ENCODE measurements at places on chromosomes 12 and 14.

DNA sequence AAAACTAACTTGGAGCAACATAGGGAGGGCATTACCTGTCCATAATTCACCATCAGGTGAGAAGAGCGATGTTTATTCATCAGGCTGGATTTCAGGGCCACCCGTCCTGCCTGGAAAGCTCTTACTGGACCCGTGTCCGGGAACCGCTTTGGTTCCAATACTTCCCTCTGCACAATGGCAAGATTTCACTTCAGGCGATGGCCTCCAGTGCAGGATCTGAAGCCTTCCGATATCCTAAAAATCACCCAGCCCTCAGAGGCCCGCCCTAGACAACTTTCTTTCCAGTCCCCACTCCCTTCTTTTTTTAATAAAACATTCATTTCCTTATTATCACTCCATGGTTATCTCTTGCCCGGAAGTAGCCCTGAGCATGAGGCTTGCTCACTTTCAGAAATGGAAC, 92.5 kb downstream of the BCL11B start:
- no peak for DNase-seq

GRCh38 chr12:39464976-39465695, 22.2 kb upstream of the KIF21A start:
- DNase-seq: no peak

DNA sequence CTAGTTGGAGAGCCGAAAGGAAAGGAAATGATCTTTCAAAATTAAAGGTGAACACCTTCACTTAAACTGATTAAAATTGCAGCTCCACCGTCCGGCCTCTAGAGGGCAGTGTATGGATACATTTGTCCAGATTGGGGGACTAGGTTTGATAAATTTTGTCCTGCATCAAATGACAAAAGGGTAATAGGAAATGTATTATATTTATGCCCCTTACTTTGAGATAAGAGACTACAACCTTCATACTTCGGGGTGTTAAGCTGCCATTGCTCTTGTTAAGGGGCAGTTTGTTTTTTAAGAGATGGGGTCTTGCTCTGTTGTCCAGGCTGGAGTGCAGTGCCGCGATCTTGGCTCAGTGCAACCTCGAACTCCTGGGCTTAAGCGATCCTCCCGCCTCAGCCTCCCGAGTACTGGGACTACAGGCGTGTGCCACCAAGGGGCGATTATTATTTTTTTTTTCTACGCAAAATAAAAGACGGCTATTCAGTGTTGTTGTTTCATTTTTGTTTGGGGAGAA, 818 bp upstream of the SUOX start:
- peak; percentile 5 for DNase-seq

- no peak for DNase-seq
Measured at GRCh38 chr14:22291406-22291805, 297.6 kb downstream of the DAD1 start.

GRCh38 chr12:6635375-6635855, 344 bp downstream of the LPAR5 start:
- DNase-seq: no peak

DNA sequence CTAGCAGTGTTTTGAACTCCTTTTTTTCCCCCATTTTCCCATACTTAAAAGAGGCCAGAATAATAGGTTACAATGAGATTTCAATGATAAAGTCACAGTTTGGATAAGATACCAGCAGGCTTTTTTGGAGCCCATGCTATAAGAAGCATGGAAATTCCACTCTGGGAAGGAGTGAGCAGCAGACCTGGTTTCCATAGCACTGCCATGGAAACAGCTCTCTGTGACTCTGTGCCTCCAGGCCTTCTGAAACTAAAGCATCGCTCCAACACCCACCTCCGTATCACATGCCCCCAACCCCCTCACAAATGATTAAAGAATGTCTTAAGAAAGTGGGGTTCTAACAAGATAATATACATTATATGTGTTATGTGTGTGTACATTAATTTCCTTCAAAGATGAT, 165.0 kb downstream of the GRIN2B start:
- peak; percentile 17 for DNase-seq

DNA sequence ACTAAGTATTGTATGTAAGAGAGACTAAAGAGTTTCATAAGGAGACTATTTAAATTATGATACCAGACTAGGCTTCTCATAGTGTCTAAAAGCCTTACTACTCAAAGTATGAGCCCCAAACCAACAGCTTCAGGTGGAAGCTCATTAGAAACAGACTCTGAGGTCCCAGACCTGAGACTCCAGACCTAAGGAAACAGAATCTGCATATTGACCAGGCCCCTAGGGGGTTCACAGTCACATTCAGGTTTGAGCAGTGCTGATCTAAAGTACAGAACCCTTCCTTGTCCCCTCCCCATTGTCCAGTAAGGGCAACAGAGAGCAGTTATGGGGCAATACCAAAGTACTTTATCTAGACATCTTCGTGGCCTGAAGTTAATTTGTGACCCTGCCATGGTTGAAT, 87.7 kb downstream of the SSPN start:
- no peak for DNase-seq

DNA sequence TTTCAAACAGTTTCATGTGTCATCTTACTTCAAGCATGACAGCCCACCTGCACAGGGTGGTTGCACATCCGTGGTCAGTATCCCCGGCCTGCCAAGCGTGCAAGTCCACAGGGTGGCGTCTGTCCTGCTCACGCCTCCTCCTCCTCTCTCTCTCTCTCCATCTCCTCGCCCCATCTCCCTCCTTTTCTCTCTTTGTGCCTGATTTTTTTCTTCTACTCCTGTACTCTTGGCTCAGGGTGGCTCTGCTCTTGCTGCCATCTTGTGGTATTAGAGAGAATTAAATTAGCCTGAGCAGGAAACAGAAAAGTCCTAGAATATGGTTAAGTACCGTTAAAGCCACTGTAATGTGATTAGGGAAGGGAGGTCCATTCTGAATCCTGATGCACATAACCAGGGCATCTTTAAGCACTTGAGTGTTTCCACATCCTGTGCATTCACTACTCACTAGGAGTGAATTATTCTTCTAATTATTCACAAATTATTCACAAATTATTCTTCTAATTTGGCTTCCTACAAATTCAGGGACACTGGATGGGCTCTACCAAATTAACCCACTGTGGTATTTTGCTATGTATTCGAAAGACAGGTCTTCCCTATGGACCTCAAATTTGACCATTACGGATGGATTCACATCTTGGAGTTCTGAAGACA, 25.5 kb upstream of the DTX1 start:
- DNase-seq: peak; percentile 61

DNA sequence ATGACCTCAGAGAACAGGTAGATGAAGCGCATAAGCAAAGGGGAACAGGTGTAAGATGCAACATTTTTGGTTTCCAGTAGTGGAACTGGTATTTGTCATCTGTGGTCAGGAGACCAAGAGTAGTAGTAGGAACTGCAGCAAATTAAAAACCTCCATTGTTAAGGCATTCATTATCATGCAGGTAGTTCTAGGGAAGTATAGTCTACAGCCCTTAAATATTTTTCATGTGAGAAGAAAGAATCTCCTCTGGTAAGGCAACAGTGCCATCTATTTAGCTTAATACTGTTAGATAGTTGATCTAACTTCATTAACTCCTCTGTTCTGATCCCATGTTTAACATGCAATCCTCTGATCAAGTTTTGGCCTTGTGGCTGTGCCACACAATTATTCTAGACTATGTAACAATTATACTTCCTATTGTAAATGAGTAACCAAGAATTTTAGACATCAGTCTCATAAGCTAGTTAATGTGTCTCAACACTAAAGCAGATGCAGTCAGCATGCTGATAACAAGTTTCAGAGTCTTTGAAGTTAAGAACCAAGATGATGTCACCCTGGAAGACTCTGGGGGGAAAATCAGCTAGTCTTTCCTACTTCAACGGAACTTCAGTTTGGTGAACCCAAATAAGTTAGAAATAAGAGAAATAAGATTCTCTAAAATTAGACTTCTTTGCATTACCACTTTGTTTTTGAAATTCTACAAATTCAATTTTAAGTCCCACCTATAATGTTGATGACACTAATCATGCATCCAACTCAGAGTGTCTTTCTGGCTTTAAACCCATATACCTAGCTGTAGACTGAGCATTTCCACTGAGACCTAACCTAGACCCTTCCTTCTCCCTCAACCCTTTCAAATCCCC, 70.9 kb downstream of the STXBP6 start:
- DNase-seq: no peak

GRCh38 chr12:116261525-116262100, 15.9 kb downstream of the MED13L start:
- no peak for DNase-seq

- DNase-seq: no peak
Measured at GRCh38 chr14:77542421-77543239, 44.0 kb upstream of the ISM2 start.

DNA sequence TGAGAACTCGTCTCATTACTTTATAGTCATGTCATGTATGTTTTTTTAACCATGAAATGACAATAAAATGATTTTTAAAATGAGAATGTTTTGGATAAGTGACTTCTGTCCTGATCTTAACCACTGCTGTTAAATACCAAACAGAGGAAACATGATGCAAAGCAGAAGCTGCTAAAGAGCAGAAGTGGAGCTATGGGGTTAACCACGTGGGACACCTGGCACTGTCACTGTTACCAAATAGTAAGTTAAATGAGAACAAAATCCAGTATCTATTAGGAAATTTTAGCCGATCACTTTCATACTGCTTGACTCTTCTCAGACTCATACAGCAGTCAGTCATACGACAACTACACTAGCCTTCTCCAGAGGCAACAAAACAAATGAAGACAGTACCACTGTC, 82.4 kb downstream of the SCAF11 start:
- DNase-seq: no peak

- DNase-seq: no peak
Measured at GRCh38 chr12:43676183-43676813, 82.3 kb downstream of the PUS7L start.

DNA sequence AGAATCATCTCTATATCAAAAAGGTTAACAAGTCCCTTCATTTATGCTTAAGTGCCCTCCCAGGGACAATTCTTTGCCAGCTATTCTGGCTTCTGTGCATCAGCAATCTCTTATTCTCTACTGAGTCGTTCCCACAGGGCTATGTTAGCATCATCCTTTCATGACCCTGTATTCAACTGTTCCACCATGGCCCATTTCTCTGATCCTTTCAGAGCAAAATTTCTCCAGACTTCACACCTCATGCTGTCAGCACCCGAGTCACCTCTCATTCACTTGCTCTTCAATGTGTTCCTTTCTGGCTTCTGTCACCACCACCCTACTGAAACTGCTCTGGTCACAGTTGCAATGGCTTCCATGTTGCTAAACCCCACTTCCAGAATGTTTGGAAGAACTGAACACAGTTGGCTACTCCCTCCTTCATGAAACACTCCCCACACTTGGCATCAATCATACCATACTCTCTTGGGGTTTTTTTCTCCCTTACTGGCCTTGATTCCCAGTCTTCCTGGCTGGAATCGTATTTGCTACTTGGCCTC, 159.5 kb upstream of the HMGA2 start:
- no peak for DNase-seq

DNA sequence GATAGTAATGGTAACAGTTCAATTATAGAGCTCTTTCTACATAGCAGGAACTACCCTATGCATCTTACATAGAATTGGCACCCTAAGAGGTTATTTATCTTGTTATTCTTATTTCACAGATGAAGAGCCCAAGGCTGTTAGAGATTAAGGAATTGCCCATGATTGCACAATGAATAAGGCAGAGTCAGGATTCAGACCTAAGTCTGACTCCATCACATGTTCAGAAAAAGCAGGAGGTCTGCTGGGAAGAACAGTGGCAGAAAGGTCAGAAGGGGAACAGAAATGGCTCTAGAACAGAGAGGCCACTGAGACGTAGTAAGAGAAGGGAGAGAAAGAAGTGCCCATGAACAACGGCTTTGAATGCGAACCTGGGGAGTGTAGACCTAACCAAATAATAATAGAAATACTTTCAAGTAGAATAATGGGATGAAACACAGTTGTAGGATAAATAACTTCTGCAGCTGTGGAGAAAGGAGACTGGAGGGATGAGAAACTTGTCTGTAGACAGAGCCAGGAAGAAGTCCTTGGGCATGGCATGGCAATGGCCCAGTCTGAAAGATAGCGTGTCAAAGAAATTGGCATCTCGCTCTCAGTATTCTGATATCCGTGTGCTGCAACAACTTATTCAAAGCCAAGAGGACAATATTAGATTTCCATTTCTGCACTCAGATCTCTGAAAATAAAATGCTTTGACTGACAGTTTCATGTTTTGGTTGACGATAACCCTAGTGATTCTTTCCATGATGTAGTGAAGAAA, 17.6 kb downstream of the MYBPC1 start:
- DNase-seq: no peak

DNA sequence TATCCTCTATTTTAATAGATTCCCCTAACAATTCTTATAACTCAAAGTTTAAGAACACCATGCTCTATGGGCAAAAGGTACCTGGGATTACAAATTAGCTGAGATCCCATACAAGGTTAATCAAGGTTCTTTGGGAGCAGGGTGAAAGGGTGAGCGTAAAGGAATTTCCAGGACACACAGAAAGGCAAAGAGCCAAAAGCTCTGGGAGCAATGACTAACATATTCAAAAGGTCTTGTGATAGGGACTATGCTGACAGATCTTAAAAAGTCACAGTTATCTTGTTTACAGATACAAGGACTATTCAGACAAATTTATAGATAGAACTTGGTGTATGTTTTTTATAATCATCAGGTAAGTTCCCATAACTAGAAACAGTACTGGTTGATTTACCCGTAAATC, 19.5 kb upstream of the PPFIBP1 start:
- no peak for DNase-seq

- no peak for DNase-seq
Measured at GRCh38 chr12:40107803-40108620, 2.1 kb upstream of the SLC2A13 start.

GRCh38 chr12:27996761-27997160, 24.2 kb upstream of the PTHLH start:
- no peak for DNase-seq

GRCh38 chr12:122646517-122647217, 56.5 kb downstream of the HCAR2 start:
- no peak for DNase-seq

DNA sequence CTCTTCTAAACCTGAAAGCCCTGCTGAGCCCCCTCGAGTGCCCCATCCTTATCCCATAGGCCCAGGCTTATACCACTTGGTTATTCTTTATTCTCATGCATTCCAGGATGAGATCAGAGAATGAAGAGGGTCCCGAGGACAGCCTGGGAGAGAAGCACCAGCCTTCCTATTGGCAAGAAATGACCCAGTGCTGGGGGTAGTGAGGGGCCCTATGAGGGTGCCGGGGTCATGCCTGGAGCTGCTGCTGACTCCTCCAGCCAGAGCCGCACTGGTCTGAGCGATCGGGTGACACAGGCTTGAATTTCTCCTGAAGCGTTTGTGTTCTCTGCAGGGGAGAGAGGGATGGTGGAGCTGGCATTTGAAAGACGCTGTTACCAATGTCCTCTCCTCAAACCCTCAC, 18.1 kb downstream of the MORN3 start:
- no peak for DNase-seq
